Heart right ventricle (tissue), 16 donors: ENCODE measurements at places on chromosomes 12 and 14.

- DNase-seq, result no peak
- peak overlapping the region; percentile 10 for H3K27ac ChIP-seq
- peaks cover 28% of the 10 kb centered on the region for H3K4me1 ChIP-seq
- no peaks in the 10 kb centered on the region for H3K36me3 ChIP-seq
These were observed 30.0 kb upstream of the DUSP6 start for GRCh38 chr12:89382328-89382727.

DNA sequence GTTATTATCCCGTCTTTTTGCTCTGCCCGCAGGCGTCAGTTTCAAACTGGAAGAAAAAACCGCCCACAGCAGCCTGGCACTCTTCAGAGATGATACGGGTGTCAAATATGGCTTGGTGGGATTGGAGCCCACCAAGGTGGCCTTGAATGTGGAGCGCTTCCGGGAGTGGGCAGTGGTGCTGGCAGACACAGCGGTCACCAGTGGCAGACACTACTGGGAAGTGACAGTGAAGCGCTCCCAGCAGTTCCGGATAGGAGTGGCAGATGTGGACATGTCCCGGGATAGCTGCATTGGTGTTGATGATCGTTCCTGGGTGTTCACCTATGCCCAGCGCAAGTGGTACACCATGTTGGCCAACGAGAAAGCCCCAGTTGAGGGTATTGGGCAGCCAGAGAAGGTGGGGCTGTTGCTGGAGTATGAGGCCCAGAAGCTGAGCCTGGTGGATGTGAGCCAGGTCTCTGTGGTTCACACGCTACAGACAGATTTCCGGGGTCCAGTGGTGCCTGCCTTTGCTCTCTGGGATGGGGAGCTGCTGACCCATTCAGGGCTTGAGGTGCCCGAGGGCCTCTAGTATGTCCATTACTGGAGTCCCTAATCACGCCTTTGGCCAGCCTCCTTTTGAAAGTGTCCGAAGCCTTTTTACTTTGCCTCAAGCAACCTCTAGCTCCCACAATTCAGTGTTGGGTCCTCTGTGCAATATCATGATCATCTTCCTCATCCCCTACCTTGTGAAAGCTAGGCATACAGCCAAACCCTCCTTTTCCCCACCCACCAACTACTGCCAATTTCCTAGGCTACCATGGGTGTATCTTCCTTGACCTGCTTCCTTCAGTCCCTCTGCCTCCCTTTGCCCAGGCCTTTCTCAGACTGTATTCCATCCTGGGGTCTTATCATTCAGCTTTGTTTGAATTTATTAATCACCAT is 891 bp downstream of the SPRYD4 start:
- H3K4me1 ChIP-seq, result peaks cover 10% of the 10 kb centered on the region
- H3K36me3 ChIP-seq, result no peaks in the 10 kb centered on the region
- no peaks in the 10 kb centered on the region for H3K27me3 ChIP-seq
- peak overlapping the region; percentile 77 for H3K4me3 ChIP-seq
- peak overlapping the region; percentile 85 for H3K27ac ChIP-seq

- H3K27ac ChIP-seq, result no peak overlapping the region
- DNase-seq, result no peak
- H3K36me3 ChIP-seq, result peaks cover 29% of the 10 kb centered on the region
- no peak overlapping the region for H3K4me3 ChIP-seq
These were observed 24.5 kb downstream of the WDR20 start for GRCh38 chr14:102164241-102164641.

DNA sequence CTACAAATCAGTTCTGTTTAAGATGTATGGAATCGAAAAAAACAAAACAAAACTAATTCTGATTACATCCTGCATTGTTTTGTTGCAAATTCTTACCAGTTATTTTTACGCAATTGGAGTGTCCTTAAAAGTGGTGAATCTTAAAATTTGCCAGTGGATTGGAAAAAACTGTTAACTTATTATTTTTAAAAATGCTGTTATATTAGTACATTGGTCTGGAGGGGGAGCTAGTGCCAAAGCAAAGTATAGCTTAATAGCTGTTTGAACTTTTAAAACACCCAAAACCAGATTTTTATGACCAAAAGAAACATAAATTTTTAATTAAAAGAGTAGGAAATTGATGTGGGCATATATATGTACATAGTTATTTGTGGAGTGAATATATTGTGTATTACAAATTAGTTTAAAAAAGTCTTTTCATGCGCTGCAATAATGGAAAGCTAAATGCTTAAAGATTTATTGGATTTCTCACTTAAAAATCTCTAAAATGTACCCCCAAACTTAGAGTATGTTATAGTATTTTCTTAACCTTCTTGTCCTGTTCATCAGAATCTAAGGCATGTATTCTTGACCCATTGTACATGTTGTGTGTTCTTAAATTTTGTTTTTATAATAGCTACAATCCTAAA is 2.5 kb downstream of the FUT8 start:
- no peaks in the 10 kb centered on the region for H3K27me3 ChIP-seq
- peak; percentile 16 for DNase-seq
- H3K4me3 ChIP-seq, result peak overlapping the region; percentile 86
- no peak overlapping the region for H3K27ac ChIP-seq
- no peaks in the 10 kb centered on the region for H3K36me3 ChIP-seq

DNA sequence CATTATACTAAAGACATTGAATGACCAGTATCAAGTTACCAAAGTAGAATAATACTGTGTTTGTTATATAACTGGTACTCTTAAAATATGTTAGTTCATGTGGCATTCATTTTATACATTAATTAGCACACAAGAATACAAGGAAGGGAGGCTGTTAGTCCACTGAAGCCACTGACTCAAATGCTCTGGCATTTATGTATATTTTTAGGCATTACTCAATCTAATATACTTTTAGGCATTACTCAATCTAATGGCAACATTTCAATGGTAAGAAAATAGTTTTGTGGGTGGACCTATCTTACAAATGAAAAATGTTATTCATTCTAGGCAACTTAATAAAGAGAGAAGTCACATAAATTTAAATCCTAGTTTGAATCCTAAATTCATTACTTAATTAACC is 874.4 kb upstream of the USP15 start:
- H3K27ac ChIP-seq, result no peak overlapping the region
- no peaks in the 10 kb centered on the region for H3K27me3 ChIP-seq
- no peak overlapping the region for H3K4me3 ChIP-seq
- H3K36me3 ChIP-seq, result no peaks in the 10 kb centered on the region
- no peak for DNase-seq

DNA sequence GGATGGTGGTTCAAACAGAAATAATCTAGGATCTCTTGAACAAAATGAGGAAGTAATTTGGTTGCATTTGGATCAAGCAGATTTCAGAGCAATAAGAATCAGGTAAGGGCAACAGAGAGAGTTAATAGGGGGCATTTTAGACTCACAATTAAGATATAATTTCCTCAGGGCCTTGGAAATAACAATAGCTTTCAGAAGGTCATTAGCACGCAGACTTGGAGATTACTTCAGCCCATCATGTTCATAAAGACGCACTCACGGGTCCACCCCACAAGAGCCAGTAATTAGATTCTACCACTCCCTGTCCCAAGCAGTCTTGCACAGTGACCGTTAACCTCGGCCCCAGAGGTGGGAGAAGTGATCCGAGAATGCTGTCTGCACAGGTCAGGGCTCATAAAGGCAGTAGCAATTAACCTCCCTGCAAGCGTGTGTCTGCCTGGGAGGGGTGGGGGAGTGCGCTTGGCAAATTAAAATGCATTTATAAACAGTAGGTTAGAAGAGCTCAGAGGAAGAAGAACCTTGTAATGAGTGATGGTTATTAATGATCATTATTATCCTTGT is 125.7 kb upstream of the CCDC196 start:
- no peaks in the 10 kb centered on the region for H3K4me1 ChIP-seq
- H3K27ac ChIP-seq, result no peak overlapping the region
- no peak overlapping the region for H3K4me3 ChIP-seq
- H3K27me3 ChIP-seq, result no peaks in the 10 kb centered on the region
- no peaks in the 10 kb centered on the region for H3K36me3 ChIP-seq

GRCh38 chr14:104865081-104865630 is at the start of gene CEP170B:
CEP170B (plus strand) TSS chr14:104865268; CDS start chr14:104868451, 3,183 bp downstream.
- peaks cover 10% of the 10 kb centered on the region for H3K4me1 ChIP-seq
- no peaks in the 10 kb centered on the region for H3K36me3 ChIP-seq
- H3K4me3 ChIP-seq, result peak within 1 kb of the TSS; percentile 61
- H3K27me3 ChIP-seq, result peaks cover 50% of the 10 kb centered on the region

DNA sequence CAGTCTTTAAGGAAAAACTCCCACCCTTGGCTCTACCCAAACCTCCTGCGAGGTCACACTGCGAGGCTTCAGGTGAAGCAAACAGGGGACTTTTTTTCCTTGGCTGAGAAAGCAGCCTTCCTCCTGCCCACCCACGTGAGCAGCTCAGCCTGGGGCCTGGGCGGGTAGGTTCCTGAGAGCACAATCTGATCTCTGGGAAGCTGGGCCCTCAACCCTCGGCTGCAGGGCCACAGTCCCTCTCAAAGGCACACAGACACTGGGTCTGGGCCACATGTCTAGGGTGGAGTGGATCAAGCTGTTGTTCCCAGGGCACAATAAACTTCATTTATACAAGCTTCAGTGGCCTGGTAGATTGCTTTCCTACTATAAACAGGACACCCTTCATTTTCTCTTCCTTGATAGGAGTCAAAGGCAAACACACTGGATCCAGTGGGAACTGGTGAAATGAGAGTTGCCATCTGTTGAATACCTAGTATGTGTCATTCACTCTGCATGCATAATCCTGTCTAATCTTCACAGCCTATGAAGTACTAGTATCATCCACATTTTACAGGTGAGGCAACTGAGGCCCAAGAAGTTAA is 41.3 kb upstream of the PNMA1 start:
- H3K27me3 ChIP-seq, result no peaks in the 10 kb centered on the region
- H3K36me3 ChIP-seq, result no peaks in the 10 kb centered on the region
- H3K4me1 ChIP-seq, result peaks cover 86% of the 10 kb centered on the region
- H3K27ac ChIP-seq, result peak overlapping the region; percentile 99
- DNase-seq, result no peak
- peak overlapping the region; percentile 12 for H3K4me3 ChIP-seq

DNA sequence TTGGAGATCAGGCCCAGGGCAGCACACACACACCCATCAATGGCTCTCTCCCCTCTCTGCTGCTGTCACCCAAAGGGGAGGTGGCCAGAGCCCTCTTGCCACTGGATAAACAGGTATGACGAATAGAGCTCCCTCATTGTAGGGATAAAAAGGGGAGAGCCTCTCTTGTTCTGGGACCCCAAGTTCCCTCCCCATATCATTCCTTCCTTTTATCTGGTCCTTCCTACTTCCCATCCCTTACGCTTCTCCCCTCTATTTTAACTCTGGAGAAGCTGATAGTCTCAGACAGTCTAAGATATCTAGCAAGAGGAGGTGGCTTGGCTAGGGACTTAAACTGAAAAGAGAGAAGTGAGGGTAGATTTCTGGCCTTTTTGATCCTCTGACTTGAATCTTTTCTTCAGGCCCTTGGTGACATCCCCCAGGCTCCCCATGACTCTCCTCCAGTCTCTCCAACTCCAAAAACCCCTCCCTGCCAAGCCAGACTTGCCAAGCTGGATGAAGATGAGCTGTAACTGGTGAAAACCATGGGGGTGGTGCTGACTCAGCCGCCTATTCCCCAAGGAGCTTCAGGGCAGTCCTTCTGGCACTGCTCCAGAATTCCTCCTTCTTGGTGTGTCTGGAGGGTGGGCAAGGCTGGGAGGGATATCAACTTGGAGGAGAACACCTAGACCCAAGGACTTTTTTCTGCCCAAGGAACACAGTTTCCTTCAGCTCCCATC is 5.3 kb downstream of the ARHGEF25 start:
- no peak for DNase-seq
- peaks cover 28% of the 10 kb centered on the region for H3K36me3 ChIP-seq
- H3K27me3 ChIP-seq, result peaks cover 23% of the 10 kb centered on the region
- H3K4me1 ChIP-seq, result peaks cover 37% of the 10 kb centered on the region
- H3K27ac ChIP-seq, result no peak overlapping the region
- H3K4me3 ChIP-seq, result peak overlapping the region; percentile 32

DNA sequence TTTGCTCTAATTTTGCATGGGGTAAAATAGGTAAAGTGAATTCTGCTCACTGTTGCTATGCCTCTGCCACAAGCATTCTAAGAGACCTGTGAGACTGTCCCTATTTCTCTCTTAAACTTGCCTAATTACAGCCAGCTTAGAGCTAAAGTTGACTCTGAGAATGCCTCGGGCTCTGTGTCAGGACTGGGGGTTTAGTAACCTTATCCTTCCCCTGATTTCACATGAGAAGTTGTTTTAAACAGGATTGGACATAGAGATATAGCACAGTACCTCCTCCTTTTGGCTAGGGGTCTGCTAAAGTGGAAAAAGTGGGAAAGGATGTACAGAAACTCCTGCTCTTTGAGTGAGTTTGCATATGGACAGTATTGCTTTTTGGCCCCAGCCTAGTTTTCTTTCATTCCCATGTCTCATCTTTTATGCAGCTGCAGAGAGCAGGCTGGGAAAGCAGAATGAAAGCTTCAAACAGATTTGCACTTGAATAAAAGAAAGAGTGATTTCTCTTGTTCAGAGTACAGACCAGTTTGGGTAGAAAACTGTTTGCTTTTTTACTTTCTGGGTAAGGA is 122.0 kb downstream of the RAD51B start:
- no peaks in the 10 kb centered on the region for H3K36me3 ChIP-seq
- H3K4me1 ChIP-seq, result peaks cover 62% of the 10 kb centered on the region
- DNase-seq, result peak; percentile 8
- H3K27me3 ChIP-seq, result no peaks in the 10 kb centered on the region

DNA sequence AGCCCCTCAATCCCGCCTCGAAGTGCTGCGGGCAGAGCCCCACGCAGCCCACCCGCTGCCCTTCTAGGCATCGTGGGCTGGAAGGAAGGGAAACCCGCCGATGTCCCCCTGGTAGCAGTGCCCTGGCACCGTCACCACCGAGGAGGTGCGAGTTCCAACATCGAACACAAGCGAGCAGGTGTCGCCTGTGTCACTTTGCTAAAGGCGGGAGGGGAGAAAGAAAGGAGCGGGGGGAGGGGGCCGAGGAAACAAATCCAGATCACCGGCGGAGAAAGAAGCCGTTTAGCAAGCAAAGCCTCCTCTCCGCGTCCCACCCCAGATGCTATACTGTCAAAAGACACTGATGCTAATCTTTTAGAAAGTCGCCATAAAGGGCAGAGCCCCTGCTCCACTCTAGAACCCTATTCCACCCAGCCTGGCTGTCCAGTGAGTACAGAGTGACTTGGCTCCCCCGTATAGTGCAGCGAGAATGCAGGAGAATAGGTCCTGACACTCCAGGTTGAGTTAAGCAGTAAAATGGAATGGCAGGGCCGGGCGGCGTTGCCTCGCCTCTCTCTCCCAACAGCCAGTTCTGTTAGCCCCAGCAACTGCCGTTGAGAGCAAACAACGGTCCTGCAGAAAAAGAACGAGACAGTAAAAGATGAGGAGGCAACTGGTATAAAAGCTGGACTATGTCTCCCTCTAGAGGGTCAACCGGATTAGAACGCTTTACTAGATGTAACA is 67.9 kb upstream of the USP15 start:
- H3K36me3 ChIP-seq, result no peaks in the 10 kb centered on the region
- no peak for DNase-seq
- H3K27me3 ChIP-seq, result peaks cover 43% of the 10 kb centered on the region
- H3K4me3 ChIP-seq, result peak overlapping the region; percentile 39
- H3K4me1 ChIP-seq, result peaks cover 28% of the 10 kb centered on the region
- H3K27ac ChIP-seq, result no peak overlapping the region

- H3K4me3 ChIP-seq, result no peak overlapping the region
- H3K4me1 ChIP-seq, result no peaks in the 10 kb centered on the region
- H3K27me3 ChIP-seq, result peaks cover 4% of the 10 kb centered on the region
- H3K27ac ChIP-seq, result no peak overlapping the region
- no peak for DNase-seq
These were observed 62.7 kb upstream of the PELI2 start for GRCh38 chr14:56055511-56055910.
